ENCODE measurements at places on chromosomes 1 and 21. TPM values are rescaled to one million over a fixed set of nuclear protein-coding genes. Genes with fewer than 3 reads are reported as not detected.

BATF3 gene
- 1.1 TPM for total RNA-seq

ARHGEF19 gene
- total RNA-seq, result 9.1 TPM

KLHDC7A gene
- total RNA-seq, result not detected

PLEKHG5 gene
- 12.6 TPM for total RNA-seq

OXCT2 gene
- 1.8 TPM for total RNA-seq

TNNI3K gene
- total RNA-seq, result not detected

RCSD1 gene
- total RNA-seq, result not detected

RYR2 gene
- not detected for total RNA-seq
